ENCODE measurements at places on chromosomes 12 and 14. TPM values are rescaled to one million over a fixed set of nuclear protein-coding genes. Genes with fewer than 3 reads are reported as not detected.

GRCh38 chr12:109632342-109632741 lies 58.7 kb downstream of the MVK start:
- DNase-seq = no peak

DNA sequence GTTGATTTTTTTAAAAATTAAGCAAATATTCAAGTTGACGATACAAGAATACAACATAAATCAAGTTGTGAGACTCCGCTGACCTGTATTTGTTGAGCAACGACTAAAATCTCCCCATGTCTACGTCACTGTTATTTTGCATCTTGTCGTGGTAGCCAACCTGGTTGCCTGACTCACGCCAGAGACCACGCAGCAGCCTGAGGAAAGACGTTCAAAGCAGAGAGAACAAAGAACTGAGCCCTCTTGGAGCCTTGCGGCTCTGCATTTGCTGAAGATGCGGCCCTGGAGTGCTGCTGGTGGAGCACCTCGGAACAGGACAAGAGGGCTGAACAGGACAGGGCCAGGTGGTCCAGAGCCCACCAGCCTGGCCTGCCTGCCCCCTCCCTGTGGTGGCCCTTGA lies 21.4 kb upstream of the DIO3 start:
- DNase-seq = no peak

IAPP gene
- not detected for total RNA-seq

- no peak for DNase-seq
Observed at GRCh38 chr14:99531251-99532096, 50.3 kb downstream of the CCNK start.

DNA sequence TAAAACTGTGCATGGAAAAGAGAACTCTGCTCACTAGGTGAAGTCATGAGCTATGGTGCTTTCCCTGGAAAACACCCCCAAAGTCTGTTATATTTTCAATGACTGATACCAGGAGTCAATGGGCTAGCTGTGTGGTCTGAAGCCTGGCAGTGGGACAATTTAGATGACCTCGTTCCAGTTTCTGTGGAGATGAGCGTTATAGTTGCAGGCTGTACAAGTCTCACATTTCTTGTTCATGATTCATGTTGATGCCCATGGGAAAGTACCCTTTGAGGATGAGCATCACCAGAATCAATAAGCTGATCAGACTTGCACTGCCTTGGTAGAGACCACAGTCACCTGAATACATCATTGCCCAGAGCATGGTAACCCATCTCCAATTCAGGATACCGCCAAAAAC lies 70.7 kb downstream of the NOVA1 start:
- no peak for DNase-seq

DNA sequence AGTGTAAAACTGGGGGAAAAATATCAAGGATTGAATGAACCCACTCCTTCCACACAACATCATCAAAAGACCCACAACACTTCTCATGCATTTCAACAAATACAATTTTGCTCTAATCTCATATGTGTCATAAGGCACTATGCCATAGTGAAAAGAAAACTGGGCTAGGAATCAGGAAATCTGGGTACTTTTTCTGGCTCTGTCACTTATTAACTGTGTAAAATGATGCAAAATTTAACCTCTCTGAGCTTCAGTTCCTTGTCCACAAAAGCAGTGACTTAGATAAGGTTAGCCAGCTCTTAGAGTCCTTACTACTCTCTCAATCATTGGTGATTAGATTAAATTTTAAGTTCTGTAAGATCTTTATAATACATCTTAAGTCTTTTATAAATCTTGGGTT lies 250.5 kb upstream of the SOX5 start:
- no peak for DNase-seq

GRCh38 chr14:32367516-32367915 lies 38.4 kb downstream of the AKAP6 start:
- DNase-seq = no peak

GRCh38 chr12:66142826-66143225 lies 12.3 kb upstream of the LLPH start:
- no peak for DNase-seq

- no peak for DNase-seq
Observed at GRCh38 chr14:37792124-37792523, 196.7 kb downstream of the TTC6 start.

GRCh38 chr14:91115986-91116770 lies 2.3 kb downstream of the DGLUCY start:
- DNase-seq = peak; percentile 88

DNA sequence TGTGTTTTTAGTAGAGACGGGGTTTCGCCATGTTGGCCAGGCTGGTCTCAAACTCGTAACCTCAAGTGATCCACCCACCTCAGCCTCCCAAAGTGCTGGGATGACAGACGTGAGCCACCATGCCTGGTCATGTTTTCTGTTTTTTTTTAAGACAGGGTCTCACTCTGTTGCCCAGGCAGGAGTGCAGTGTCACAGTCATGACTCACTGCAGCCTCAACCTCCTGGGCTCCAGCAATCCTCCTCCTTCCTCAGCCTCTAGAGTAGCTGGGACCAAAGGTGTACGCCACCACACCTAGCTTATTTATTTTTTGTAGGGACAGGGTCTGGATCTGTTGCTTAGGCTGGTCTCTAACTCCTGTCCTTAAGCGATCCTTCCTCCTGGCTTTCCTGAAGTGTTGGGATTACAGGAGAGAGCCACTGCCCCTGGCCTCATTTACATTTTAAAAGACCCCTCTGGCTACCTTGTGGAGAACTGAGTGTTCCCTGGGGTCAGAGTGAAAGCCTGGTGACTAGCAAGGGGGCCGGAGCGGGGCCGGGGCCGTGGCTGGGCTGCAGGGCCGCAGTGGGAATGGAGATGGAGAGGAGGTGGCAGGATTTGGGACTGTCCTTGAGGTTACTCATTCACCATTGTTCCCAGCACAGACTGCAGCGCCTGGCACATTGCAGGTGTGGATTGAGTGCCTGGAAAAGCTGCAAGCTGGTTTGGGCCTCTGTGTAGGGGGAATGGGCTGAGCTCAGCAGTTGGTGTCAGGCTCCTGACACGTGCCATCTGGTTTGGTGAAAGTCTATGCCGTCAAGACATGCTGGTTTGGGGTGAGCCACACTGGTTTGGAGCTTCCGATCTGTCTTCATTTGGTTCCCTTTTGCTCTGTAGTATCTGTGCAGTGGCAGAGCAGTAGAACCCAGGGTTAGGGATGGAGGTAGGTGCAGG lies 18.1 kb downstream of the KMT5A start:
- DNase-seq = no peak

GRCh38 chr12:989751-990660 lies 1.0 kb upstream of the ERC1 start:
- peak; percentile 71 for DNase-seq

- DNase-seq = peak; percentile 68
Observed at GRCh38 chr12:53969588-53970259, 3.2 kb upstream of the HOXC11 start.

TIMELESS gene
- total RNA-seq = 11.9 TPM

AKAP6 gene
- total RNA-seq = 40.6 TPM

FGD4 gene
- total RNA-seq = 0.59 TPM

GIT2 gene
- total RNA-seq = 25.5 TPM

All from M059J (cell line).